ENCODE measurements at places on chromosomes 11 and 22. TPM values are rescaled to one million over a fixed set of nuclear protein-coding genes. Genes with fewer than 3 reads are reported as not detected.

DNA sequence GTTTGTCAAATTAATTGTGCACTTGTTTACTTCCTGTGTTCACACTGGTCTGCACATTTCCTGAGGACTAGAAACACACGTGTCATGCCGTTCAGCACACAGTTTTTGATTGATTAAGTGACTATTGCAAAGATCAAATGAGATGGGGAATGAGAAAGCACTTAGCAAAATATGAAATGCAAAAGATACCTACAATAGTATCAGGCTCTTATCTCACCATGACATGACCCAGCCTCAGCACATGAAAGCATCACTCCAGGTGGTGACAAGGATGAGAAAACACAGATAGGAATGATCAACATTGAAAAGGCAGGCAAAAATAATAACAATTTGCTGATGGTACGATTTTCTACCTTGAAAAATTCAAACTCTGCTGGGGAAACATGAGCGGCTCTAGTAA, 42.1 kb upstream of the TP53I11 start:
- no peaks in the 10 kb centered on the region for H3K36me3 ChIP-seq
- no peak overlapping the region for H3K27ac ChIP-seq
- DNase-seq, result no peak
- no peak overlapping the region for H3K4me3 ChIP-seq

Gene PANX3
- not detected for total RNA-seq

GRCh38 chr11:22460181-22460580, 122.0 kb downstream of the SLC17A6 start:
- H3K27ac ChIP-seq, result no peak overlapping the region
- DNase-seq, result no peak
- H3K27me3 ChIP-seq, result peaks cover 8% of the 10 kb centered on the region
- H3K4me1 ChIP-seq, result no peaks in the 10 kb centered on the region
- no peaks in the 10 kb centered on the region for H3K36me3 ChIP-seq
- no peak overlapping the region for H3K4me3 ChIP-seq

Gene IL17REL
- total RNA-seq, result 0.16 TPM

DNA sequence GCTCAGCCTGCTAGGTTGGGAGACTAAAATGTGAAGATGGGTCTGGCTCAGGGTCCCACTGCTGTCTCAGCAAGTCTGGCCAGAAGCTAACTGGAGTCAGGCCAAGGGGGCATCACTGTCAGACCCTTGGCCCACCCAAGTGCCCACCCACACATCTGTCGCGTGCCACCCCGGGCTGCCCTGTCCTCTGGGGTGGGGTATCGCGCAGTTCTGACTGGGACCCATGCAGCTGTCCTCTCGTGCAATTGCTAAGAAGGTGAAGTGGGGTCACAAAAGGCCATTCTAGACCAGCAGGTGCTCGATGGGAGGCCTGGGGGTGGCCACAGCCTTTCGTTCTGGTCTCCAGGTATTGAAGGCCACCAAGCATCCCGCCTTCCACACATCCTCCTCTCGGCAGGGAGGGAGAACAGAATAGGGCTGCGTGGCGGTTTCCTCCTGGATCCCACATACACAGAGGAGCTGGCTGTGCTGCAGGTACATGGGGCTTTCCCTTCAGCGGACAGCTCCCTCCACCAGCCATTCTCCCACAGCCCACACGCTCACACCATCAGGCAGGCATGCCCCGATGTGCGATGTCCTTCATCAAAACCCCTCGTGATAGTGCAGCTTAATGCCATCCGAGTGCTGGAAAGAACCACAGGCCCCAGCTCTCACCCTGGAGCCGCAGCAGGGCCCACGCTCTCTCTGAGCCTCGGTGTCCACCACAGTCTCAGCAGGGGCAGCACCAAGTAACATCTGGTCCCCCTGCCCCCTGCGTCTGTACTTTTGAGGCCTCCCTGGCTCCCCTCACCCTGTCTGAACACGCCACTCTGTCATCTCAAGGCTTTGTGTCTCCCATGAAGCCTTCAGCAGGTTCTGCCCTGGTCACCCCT, 37.6 kb downstream of the SHANK2 start:
- no peaks in the 10 kb centered on the region for H3K36me3 ChIP-seq
- no peak overlapping the region for H3K4me3 ChIP-seq
- H3K4me1 ChIP-seq, result no peaks in the 10 kb centered on the region
- peaks cover 5% of the 10 kb centered on the region for H3K27me3 ChIP-seq
- H3K27ac ChIP-seq, result no peak overlapping the region

- no peak overlapping the region for H3K27ac ChIP-seq
- no peaks in the 10 kb centered on the region for H3K36me3 ChIP-seq
- H3K27me3 ChIP-seq, result no peaks in the 10 kb centered on the region
These were observed 600.1 kb upstream of the CHORDC1 start for GRCh38 chr11:90822996-90823395.

DNA sequence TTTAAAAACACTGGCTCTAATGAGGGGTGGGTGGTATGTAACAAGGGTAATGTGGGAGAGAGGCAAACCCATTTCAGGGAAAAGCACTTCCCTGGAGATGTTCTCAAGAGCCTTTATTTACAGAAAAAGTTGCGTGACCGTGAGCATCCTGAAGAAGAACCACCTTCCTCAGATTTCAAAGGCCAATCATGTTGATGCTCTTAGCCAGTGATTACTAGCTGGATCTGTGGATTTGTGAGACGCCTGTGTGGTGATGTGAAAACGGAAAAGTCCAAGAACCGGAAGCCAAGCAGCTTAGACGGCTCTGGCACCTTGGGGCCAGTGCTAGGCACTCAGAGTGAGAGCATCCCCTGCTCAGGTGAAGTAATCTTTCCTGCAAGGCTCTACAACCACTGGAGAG, 12.6 kb upstream of the UBASH3B start:
- no peak for DNase-seq
- peaks cover 5% of the 10 kb centered on the region for H3K4me1 ChIP-seq
- no peak overlapping the region for H3K27ac ChIP-seq
- no peak overlapping the region for H3K4me3 ChIP-seq

All from activated CD4-positive, alpha-beta T cell treated with anti-CD3 and anti-CD28 coated beads for 36 hours (primary cell).